ENCODE measurements at places on chromosomes 3 and 15. TPM values are rescaled to one million over a fixed set of nuclear protein-coding genes. Genes with fewer than 3 reads are reported as not detected.

NCEH1 gene
- total RNA-seq, result 1.8 TPM

GOLGA6L9 gene
- total RNA-seq, result 2.6 TPM

SPESP1 gene
- total RNA-seq, result 1.4 TPM

PPARG gene
- total RNA-seq, result 8.5 TPM

LDHAL6B gene
- not detected for total RNA-seq

EPHA3 gene
- 5.6 TPM for total RNA-seq

ARL6 gene
- 18.5 TPM for total RNA-seq

GOLGA8J gene
- 0.37 TPM for total RNA-seq

RGMA gene
- total RNA-seq, result 3.6 TPM

LEKR1 gene
- total RNA-seq, result 2.8 TPM

SLC6A11 gene
- 0.21 TPM for total RNA-seq

MKRN3 gene
- not detected for total RNA-seq

ASB14 gene
- total RNA-seq, result 0.28 TPM

CCDC54 gene
- total RNA-seq, result not detected

COLQ gene
- 2.6 TPM for total RNA-seq

UBAP1L gene
- 5.0 TPM for total RNA-seq

TNFAIP8L3 gene
- 45.9 TPM for total RNA-seq

TNFSF10 gene
- total RNA-seq, result 30.1 TPM

HRG gene
- not detected for total RNA-seq

LMAN1L gene
- not detected for total RNA-seq

HTR3E gene
- total RNA-seq, result not detected

EPHB1 gene
- total RNA-seq, result 2.6 TPM

NAALADL2 gene
- total RNA-seq, result 3.5 TPM

PLCL2 gene
- 24.7 TPM for total RNA-seq

TUSC7 gene
- not detected for total RNA-seq

IMPG2 gene
- total RNA-seq, result 2.6 TPM

COL7A1 gene
- total RNA-seq, result 0.88 TPM

ARNT2 gene
- total RNA-seq, result 10.4 TPM

KBTBD8 gene
- 0.98 TPM for total RNA-seq

LNP1 gene
- 1.3 TPM for total RNA-seq

ZNF860 gene
- 2.8 TPM for total RNA-seq

ZPLD1 gene
- total RNA-seq, result not detected

IQCH gene
- 2.2 TPM for total RNA-seq

All from uterus (tissue), 4 donors.